ENCODE measurements at places on chromosomes 3 and 15.

DNA sequence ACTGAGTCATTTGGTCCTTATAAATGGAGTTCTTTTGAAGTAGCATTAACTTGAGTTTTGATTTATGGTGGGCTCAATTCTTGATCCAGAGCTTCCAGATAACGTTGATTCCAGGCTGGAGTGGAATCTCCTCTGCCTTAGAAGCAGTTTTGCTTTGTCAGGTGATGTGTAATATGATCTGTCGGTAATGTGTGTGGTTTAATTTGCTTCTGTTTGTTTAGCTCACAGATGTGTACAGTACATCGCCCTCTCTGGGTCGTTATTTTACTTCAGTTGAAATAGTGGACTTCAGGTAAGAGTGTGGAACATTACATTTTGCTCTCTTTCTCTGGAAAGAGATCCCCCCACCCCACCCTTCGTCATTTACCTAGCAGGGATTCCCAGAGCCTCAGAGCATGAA lies 23.1 kb downstream of the C3orf52 start:
- no peak for DNase-seq

DNA sequence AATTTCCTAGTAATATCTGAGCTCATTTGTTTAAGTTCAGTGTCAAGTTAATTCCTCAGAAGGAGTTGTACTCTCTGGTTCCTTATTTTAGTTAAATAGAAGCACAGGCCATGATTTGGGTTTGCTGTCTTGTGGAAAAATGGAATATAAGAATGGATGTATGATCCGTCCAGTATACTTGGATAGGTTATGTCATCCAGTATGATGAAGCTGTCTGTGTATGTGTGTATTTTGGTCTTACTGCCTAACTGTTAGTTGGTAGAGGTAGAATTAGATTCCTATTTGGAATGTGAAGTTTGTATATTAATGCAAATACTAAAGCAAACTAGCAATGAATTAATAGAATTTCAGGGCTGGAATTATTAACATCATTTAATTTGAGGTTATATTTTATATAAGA lies 7.9 kb downstream of the KBTBD8 start:
- no peak for DNase-seq

DNA sequence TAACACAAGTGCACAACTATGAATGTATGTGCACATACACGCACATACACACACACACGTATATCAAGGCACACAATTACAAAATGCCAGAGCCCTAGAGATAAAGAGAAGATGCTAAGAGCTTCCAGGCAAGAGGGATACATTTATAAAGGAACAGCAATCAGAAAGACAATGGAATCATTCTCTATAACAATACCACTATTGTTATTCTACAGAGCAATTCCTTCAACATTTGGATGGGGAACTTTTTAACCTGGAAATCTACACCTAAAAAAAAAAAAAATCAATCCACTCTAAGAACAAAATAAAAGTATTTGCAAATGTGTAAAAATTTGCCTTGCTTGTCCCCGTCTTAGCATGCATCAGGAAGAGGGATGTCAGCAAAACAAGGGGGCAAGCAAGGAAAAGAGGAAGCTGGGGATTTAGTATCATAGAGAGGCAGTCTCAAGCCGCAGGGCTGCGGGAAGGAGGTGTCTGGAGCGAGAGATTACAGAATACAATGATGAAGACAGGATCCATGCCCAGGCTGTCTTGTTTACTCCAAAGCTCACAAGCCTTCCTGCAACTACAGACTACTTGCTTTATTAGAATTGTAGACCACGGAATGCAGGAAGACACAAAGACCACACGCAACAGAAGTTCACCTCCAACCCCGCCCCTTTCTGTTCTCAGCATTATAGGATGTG lies 220.2 kb downstream of the NTRK3 start:
- DNase-seq = no peak

- DNase-seq = peak; percentile 61
Observed at GRCh38 chr15:42704492-42704926, 32.4 kb downstream of the CDAN1 start.

DNA sequence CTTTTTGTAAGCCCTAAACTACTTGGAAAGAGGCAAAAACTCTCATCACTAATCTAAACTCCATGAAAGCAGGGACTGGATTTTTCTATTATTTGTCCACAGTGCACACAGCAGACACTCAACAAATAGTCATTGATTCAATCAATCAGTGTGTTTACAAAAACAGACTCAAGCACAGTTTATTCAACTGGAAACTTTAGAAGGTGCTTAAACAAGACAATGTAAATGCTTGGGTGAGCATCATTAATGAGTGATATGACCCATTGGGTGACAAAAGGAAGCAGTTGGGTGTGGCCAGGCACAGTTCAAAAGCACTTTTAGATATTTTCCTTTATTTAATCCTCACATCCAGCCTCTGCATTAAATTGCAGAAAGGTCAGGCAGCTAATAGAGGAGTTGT lies 32.0 kb upstream of the PPP4R2 start:
- DNase-seq = no peak

- no peak for DNase-seq
Observed at GRCh38 chr3:2870724-2871333, 239.3 kb downstream of the IL5RA start.

DNA sequence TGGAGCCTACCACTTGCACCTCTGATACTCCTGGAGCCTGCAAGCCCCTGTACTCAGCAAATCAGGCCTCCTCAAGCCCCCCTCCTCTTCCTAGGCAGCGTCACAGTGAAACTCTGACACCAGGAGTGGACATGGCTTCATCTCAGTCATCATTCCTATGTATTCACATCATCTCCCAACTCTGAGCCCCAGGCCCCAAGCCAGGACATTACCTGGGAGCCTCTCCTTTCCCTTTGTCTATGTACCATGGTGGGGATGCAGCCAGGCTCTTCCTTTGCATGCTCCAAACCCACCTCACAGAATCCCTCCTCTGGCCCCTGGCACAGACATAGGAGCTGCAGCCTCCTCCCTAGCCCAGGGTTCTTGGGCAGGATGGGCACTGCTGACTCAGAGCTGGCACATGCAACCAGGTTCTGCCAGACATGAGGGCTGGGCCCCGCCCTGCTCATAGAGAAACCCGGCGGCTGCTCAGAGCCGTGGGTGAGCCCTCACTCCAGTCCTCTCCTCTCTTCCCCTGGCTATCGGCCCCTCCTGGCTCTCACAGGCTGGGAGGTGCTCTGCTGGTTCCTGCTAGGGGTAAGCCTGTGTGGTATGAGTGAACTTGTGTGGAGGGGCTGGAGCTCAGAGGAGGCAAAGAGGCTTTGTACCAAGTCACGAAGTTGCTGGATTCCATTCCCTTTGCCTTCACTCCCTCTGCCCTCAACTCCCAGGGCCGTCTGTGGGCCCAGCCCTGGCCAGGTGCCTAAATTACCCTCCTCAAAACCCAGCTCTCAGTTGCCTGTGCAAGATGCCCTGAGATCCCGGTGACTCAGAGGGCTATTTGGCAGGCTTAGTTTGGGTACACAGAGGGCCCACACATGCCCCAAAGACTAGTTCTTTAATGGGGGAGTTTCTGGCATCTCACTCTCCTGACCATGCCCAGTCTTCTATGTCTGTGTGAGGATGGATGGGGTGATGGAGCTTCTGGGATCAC lies 1.9 kb upstream of the PLCD1 start:
- no peak for DNase-seq

DNA sequence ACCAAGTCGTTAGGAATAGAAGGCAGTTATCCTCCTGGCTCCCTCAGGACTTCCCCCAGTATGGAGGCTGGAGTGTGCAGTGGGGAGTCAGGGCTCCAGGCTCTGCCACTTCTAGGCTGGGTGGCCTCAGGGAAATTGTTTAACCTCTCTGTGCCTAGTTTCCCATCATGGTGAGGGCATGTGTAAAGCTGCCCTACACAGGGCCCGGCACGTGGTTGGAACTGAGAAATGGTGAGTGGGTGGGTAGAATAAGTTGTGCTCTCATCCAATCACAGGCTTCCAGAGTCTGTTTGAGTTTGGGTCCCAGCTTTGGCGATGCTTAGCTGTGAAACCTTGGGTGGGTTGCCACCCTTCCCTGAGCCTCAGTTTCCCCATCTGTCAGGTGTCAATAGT lies 117.3 kb downstream of the FBLN2 start:
- no peak for DNase-seq

DNA sequence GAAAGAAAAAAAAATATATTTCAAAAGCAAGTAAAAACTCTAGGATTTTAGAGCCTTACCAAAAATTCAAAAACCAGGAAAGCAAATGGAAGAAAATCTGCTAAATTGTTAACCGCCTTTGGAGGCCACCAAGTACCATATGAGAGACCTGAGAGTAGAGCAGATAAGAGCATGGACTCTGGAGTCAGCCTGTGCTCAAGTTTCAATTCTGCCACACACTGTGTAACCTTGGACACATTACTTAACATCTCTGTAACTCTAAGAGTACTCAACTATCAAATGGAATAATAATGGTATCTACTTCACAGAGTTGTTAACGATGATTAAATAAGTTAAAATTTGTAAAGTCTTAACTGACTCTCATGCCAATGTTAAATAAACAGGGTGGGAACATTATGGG lies 12.7 kb downstream of the RBSN start:
- no peak for DNase-seq

- no peak for DNase-seq
Observed at GRCh38 chr3:177317247-177317646, 120.0 kb upstream of the TBL1XR1 start.

DNA sequence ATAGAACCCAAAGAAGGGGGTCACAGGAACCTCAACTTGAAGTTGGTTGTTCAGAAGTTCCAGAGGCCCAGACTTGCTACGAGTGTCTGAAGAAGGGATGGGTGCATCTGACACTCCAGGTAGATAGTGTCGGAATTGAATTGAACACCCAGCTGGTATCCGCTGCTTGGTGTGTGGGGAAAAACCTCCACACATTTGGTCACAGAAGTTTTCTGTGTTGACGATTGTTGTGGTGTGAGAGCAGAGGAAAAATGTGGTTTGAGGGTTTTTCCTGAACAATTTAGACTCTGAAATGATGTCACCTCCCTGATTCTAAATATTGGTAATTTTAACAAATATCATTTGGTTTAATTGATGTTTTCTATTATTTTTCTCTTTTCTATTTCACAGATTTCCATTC lies 218.8 kb upstream of the CTNNB1 start:
- no peak for DNase-seq

- no peak for DNase-seq
Observed at GRCh38 chr15:61090386-61091288, 138.5 kb downstream of the RORA start.

- no peak for DNase-seq
Observed at GRCh38 chr3:66789580-66790237, 208.4 kb upstream of the KBTBD8 start.

- DNase-seq = no peak
Observed at GRCh38 chr3:61582846-61583245, 21.5 kb downstream of the PTPRG start.

DNA sequence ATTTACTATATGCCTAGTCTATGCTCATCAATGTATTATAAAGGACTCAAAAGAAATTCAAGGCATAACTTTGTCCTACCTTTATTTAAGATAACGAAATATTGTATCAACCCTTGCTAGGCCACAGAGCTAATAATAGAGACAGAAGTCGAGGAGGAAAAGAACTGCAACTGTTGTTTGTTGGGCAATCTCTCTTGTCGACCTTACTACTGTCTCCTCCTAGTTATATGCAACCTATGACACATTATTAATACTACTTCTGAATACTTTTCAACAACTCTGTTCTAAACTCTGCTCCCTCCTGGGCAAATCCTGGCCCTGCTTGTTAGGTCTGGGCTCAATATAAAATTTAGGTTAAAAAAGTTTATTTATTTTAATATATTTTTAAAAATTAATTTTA lies 24.6 kb downstream of the SPPL2A start:
- DNase-seq = no peak

DNA sequence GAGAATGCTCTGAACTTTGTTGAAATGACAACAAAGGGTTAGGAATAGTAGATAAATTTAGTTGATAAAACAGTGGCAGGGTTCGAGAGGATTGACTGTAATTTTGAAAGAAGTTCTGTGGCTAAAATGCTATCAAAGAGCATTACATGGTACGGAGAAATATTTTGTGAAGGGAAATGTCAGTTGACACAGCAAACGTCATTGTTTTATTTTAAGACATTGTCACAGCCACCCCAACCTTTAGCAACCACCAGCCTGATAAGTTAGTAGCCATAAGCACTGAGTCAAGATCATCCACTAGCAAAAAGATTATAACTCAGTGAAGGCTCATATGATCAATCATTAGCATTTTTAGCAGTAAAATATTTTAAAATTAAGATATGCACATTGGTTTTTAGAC lies 8.7 kb upstream of the ST3GAL6 start:
- DNase-seq = no peak

DNA sequence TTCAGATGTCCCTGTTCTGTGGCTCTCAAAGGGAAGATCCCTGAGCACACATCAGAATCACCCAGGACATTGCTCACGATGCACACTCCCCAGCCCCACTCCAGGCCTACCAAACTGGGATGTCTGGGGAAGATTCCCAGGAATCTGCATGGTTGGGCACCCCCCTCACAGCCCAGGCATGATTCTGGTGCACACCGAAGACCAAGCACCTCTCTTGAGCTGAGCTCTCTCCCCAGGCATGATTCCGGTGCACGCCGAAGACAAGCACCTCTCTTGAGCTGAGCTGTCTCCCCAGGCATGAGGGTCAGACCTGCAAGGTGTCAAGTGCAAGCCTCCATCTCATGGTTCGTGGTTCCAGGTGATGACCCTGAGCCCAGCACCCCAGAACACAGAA lies 112.2 kb upstream of the MEF2A start:
- no peak for DNase-seq

- DNase-seq = no peak
Observed at GRCh38 chr15:32843219-32843815, 125.5 kb downstream of the GREM1 start.

GRCh38 chr3:13215940-13216546 lies 142.8 kb upstream of the IQSEC1 start:
- peak; percentile 59 for DNase-seq

GRCh38 chr15:51004103-51004551 lies 90.6 kb downstream of the TNFAIP8L3 start:
- DNase-seq = peak; percentile 9

DNA sequence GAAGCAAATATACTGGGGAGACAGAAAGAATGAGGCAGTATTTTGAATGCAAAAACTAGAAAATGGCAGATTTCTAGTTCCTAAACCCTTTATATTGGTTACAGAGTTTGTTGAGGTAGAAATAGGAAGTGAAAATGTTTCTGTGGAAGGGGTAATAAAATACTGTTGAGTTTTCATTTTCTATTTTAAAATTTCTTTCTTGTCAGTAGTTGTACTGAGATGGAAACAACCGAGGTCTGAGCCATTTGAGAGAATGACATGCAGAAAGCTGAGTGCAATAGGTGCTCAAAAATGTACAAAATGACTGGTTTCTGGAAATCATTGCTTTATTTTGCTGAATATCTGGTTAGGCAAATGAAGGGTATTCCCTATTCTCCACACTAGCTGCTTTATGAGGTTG lies 361.4 kb downstream of the CHL1 start:
- no peak for DNase-seq
